ENCODE measurements at places on chromosomes 2 and 18.

DNA sequence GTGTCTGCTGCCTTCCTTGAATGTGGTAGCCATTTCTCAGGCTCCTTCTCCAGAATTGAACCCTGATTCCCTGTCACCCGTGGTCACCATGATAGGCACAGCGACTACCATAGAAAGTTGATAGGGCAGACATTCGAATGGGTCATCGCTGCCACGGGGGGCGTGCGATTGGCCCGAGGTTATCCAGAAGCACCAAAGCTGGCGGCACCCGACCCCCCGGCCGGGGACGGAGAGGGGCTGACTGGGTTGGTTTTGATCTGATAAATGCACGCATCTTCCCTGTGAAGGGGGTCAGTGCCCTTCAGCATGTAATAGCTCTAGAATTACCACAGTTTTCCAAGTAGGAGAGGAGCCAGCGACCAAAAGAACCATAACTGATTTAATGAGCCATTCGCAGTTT lies 94.0 kb upstream of the ANKRD30BL start:
- DNase-seq = no peak

DNA sequence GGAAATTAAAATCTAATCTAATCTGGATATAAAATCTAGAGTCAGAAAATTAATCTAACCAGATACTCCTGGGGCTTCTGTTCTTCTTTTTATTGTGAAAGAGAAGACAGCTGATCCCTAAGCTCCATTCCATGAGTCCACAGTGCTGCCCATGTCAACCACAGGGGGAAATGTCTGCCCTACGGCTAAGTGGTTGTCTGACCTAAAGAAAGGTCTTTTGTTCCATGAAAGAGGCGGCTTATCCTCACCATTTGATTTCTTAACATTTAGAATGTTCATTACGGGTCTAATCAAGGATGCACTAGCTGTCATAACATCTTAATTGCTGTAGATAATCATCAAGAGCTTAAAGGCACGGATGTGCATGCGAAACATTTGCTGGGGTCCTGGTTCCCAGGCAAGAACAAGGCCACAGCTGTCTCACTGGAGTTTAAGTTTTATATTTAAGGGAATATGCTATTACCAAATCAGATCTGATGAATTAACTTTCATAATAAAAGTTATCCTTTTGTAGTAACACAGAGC lies 162.6 kb downstream of the PAX3 start:
- no peak for DNase-seq

- DNase-seq = peak; percentile 88
Measured at GRCh38 chr18:32372381-32373061, 98.2 kb downstream of the GAREM1 start.

DNA sequence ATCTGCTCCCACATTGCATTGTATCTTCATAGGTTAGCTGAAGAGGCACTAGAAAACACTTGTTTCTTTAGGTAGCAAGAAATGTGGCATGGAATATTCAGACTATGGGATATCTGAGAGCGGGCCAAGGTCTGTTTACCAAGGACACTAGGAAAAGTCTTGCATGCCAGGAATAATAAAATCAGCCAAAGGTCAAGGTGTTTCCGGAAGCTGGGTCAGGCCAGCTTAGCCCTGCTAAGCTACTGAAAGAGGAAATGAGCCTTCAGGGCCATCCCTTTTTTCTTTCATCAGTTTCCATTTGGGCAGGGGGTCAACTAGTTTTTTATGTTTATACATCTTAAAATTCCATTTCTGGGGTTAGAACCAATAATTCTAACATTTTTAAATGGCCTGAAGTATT lies 101.1 kb downstream of the DPP4 start:
- no peak for DNase-seq

DNA sequence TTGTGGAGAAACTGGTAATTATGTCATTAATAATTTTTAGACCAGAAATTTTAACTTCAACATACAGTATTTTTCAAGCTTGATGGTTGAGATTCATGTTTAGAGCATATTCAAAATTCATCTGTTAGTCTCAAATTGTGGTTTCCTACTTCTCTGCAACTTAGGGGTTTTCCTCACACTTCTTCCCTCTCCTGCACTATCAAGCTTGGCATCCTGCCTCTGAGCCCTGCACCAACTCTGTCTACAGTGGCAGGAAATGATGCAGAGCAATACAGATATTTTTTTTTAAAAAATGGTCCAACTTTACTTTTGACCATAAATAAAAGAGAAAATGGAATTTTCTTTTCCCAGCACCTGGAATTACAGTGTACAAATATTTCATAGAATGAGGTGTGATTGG lies 247.3 kb downstream of the NUP35 start:
- DNase-seq = no peak

DNA sequence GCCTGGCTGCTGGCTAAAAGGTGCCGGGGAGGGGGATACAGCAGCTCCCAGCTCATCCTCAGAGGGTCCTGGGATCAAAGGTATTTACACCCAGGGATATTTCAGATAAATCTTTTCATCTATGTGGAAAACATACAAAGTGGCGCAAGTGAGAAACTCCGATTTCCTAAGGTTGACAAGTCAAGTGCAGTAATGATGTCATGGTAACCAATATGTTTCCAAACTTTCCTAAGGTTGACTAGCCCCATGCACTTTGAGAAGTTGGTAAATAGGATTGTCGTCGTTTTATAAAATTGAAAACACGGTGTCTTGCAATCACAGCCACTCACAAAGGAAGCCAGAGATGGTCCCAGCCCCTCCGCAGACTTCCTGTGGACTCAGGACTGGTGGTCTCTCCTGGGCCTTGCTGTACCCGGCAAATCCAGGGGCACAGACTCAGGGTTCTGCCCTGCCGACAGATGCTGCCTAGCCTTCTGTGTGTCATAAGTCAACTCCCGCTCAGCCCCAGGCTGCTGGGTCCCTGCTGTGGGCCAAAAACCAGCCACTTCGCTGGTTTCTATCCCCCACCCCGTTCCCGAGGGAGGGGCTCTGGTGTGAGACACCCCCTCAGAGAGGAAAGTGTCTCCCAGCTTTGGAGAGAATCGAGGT lies 111.2 kb upstream of the PPP1CB start:
- DNase-seq = no peak

All from NCI-H2227 treated with DMSO at 0.1 percent for 48 hours (cell line).